ENCODE measurements at places on chromosomes 5 and 9.

DNA sequence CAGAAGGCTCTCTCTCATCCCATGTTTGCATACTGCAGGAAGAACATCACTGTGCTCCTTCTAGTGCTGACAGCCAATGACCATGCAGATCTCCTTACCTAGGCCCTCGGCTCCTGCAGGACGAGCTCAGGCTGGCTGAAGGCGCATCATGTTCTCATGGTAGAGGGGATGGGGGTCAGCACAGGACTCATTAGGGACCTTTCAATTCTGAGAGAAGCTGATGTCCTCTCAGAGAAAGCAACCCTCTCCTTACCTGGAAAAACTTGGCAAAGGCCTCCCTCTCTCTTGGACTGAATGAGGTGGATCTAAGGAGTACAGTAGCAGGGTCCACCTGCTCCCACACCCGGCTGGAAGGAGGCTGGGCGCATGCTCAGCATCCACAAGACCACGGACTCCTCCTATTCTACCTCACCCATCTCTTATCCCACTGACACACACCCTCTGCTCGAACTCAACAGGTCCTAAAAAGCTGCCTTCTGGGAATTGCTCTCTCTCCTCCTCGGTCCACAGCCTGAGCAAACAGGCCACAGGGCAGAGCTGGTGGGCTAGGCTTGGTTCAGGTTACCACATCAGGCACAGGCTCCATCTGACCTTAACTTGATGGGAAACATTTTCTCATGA lies 2.9 kb downstream of the IPPK start:
- no peak for DNase-seq

DNA sequence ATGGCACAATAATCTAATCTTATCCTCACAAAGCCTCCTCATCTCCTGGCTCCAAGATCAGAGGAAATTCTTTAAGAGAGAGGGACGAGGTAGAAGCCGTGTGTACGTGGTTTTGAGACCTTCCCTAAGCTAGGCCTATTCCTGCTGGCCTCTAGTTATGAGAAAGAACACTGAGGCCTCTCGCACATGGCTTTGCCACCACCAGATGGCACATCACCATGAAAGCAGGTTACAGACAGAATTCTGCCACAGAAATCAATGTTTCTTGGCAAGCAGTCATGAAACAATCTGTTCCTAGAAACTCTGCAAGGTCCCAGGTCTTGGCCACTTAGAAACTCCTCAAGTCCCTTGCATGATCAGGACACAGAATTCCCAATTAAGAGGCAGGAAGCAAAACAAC lies 268.2 kb upstream of the TAS2R1 start:
- peak; percentile 7 for DNase-seq

- DNase-seq = no peak
Measured at GRCh38 chr5:85920984-85921383, 696.8 kb upstream of the COX7C start.

GRCh38 chr9:14260101-14260500 lies 53.8 kb downstream of the NFIB start:
- DNase-seq = no peak

DNA sequence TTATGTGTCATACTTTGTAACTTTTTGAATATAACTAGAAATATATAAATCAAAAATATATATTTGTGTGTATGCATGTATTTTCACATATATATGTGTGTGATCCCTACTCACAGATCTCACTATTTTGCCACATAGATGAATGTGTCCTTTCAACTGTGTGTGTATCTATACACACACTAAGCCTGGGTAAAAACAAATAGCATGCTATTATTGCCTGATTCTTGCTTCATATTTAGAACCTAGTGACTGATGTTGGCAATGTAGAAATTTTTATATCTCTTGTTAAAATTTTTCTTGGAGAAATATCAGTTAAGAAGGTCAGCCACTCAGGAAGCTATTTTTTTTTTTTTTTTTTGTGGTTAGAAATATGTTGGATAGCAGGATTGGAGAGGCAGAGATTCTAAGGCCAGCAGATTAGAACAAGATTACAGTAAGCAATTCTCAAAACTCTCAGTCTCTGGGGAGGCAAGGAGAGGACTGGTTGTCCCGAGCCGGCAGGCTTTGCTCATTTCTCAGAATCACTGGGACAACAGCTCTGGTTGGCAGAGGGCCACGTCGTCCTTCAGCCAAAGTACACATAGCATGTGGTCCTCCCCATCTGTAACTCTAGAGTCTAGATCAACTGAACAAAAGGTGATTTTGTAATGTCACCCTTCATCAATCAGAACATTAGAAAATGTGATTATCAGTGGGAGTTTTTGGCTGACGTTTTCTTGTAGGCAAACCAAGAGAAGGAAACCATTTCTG lies 19.7 kb downstream of the C6 start:
- DNase-seq = no peak

DNA sequence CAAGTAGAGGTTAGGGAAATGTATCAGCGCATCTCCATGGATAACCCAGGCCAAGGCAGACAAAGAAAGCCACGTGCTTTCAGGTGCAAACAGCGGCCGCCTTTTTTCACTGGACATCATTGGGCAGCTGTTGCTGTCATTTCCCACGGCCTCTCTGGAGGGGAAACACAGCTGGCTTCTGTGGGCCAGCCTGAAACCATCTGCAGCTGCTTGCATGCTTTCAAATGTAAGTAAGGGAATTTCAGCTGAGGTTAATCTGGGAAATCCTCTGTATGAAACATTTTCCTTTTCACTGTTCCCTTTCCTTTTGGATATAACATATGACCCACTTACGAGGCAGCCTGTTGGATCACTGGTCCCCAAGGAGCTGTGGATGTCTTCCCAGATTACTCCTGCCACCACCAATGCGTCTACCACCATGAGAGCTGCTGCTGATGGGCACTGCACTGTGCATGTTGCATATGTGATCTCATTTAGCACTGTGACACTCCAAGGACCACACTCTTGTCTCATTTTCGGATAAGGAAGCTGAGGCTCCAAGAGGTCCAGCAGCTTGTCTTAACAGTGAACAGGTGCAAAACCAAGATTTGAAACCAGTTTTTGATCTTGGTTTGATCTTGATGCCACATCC lies 106.3 kb downstream of the C9orf152 start:
- no peak for DNase-seq

DNA sequence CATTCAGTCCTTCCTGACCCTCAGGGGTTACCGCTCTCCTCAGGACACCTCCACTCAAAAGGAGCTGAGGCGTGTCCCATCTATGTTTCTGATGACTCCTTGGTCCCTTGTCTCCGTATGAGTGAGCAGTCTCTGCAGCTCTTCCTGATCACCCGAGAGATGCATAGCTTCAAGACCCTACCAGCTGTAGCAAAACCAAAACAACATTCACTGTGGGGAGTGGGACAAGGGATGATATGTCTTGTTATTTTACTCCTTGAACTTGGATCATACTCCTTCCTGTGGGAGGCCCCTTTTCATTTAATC lies 14.4 kb downstream of the GLDC start:
- no peak for DNase-seq

DNA sequence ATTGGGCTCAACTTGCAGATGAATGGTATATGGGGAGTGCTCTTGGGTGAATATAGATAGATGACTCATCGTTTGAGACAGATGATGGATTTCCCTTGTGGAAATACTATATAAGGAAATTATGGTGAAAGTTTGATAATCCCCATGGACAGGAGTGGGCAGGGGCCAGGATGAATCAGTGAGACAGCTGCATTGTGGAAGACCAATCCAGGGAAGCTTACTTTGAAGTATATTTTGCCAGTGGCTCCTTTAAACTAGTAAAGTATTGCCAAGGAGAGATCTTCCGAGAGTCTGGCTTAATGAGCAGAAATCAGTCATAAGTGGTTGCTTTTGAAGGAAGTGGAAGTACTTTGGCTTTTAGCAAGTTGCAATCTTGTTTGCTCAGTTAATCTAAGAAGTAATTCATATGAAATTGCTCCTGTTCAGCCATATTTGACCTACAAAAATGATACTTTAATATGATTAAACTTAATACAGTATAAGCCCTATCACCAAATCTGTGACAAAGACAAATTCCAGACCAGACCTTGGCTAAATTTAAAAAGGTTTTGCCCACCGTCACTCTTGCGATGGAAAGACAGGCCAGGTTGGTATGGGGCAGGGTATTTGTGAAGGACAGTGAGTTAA lies 9.3 kb upstream of the TNC start:
- no peak for DNase-seq

GRCh38 chr5:30867711-30868110 lies 325.8 kb upstream of the CDH6 start:
- no peak for DNase-seq

DNA sequence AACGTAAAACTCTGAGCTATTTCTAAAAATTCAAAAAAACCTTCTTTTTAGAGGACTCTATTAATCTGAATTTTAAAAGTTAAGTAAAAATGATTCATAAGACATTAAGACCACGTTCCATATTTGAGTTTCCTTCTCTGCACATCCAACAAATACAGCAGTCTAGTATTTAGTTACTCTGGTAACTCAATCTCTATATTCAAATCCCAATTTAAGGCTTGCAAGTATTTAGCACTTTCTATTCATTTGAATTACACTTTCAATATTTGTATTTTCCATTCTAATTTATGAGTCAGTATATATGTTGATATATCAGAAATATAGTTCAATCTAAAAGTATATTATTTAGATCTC lies 17.7 kb downstream of the RFX3 start:
- DNase-seq = no peak

DNA sequence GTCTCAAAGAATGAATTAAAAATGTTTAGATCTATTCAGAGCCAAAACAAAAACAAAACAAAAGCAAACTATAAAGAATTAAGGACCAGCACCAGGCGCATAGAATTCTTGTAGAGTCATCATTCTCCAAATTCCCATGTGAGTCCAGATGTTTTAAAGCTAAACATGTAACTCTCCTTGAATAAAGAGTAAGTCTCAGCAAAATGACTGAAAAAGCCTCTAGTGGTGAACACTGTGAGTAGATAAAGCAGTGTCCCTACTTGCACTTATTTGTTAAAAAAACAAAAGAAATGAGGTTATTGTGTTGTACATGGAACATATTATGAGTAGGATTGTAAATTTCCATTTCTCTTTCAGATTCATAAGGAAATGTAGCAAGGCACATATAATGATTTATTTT lies 44.0 kb downstream of the NNT start:
- no peak for DNase-seq

DNA sequence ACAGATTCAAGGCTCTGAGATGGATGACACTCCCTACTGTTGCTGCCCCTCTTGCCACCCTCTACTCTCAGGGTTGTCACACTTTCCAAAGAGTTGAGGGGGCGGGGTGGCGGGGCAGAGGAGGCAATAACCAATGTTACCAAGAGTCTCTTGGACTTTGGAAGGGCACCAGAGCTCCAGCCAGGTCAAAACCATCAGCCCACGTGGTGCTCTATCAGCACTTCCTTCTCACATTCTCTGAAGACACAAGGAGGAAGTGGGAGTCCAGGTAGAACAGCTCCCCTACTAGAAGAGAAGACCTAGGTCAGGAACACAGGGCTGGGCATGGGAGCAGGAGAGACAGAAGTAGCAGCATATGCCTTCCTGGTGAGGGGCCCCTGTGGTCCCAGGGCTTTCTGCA lies 33.0 kb upstream of the PIK3R1 start:
- DNase-seq = no peak

DNA sequence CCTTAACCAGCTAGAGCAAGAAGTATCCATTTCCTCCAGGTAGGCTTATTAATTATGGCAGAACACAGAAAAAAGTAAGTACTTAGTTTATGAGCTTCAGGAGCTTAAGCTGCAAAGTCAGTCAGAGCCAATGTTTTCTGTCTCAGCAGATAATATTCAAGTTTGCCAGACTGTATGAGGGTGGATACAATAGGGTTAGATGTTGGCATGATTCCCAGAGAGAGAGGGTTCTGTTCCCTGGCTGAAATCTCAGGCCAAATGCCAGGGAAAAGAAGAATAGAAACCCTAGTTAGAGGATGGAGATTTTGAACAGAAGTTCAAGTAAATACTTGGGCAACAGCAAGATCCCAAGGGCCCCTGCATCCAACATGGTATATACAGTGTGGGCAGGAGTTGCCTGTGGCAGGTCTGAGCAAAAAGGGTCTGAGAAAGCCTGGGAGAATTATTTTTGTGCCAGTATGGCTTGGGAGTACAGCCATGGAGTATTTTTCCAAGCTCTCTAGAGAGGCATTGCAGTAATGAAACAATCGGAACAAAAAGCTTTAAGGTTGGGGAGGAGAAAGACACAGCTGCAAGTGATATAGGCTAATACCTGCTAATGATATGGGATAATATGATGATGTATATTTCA lies 31.0 kb upstream of the ISOC1 start:
- DNase-seq = no peak

- no peak for DNase-seq
Measured at GRCh38 chr9:98882569-98882923, 61.2 kb upstream of the COL15A1 start.

DNA sequence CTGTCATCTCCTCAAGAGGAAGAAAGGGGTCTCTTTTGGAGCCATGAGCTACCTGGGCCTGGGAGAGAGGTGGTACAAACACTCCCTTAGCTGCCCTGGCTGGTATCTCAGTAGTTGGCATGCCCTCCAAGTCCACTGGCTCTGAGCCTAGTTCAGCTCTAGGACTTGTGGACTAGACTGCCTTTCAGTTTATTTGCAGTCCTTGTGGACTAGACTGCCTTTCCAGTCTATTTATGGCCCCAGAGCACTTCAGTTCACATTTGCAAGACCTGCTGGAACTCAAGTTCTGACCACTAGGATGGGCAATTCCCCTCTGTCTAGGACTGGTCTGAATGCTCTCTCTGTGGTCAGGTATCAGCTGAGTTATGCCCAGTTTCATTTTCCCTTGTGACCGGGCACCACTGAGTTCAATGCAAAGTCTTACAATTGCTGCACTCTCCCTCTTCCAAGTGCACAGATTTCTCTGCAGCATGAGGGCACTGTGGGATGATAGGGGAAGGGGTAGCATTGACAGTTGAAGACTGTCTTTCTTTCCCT lies 1019.0 kb downstream of the TAF11L14 start:
- DNase-seq = no peak

DNA sequence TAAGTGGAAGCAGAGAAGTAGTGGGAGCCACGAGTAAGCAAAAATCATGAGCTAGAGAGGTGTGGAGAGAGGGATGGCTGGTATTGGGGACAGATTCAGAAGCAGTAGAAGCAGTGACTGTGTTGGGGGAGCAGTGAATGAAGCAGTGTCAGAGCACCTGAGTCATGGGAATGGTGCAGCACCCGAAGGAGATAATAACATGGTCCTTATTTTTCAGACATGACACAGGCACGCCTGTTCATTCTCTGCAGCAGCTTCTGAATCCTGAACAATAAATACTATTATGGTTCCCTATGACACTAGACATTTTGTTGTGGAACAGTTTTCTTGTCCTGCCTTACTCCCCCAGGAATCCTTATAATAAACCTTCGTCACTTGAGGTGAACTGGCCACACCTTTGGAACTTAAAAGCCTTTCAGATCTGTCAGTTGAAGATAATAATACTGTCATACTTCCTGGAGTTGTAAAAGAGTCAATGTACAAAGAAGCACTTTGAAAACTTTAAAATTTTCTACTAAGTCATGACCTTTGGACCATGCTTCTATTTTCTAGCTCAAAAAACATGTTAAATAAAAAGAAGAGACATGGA lies 7.0 kb upstream of the RASA1 start:
- DNase-seq = no peak

DNA sequence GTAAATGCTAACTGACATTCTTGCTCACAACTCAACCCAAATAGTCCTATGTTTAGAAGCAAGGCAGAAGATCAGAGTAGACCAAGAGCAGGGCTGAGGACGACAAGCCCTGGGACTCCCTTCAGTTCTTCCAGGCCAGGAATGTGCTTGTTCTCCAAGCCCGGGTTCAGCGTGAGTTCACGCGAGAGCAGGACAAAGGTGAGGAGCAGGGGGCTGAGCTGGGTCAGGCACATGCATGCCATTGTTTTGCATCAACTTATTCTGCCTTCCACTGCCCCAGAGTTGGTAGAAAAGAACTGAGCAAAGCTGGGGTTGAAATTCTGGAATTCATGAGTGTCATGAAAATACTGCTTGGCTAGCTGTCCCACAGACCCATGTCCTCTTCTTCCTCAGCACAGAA lies 206.5 kb downstream of the PAX5 start:
- no peak for DNase-seq

Measured in GM04504 (cell line).